ENCODE measurements at places on chromosomes 6 and 20. TPM values are rescaled to one million over a fixed set of nuclear protein-coding genes. Genes with fewer than 3 reads are reported as not detected.

RBM24 gene
- total RNA-seq = 6.1 TPM

ERVFRD-1 gene
- total RNA-seq = not detected

SPATA2 gene
- 3.5 TPM for total RNA-seq

PI3 gene
- total RNA-seq = not detected

TOX2 gene
- total RNA-seq = 50.7 TPM

SPDEF gene
- 1.3 TPM for total RNA-seq

MRPL18 gene
- 75.6 TPM for total RNA-seq

PRDM1 gene
- 4.3 TPM for total RNA-seq

CLPSL2 gene
- total RNA-seq = not detected

MRPS10 gene
- total RNA-seq = 38.4 TPM

SLC26A8 gene
- not detected for total RNA-seq

SLC22A2 gene
- not detected for total RNA-seq

KIAA0408 gene
- total RNA-seq = 1.6 TPM

SCRT2 gene
- total RNA-seq = not detected

PSMB8 gene
- total RNA-seq = 73.2 TPM

ADGRF4 gene
- not detected for total RNA-seq

OLIG3 gene
- total RNA-seq = not detected

SLC9A8 gene
- total RNA-seq = 4.8 TPM

LIN28B gene
- total RNA-seq = not detected

SLC22A16 gene
- not detected for total RNA-seq

TAGAP gene
- total RNA-seq = not detected

RIPOR2 gene
- 1.8 TPM for total RNA-seq

TAAR6 gene
- not detected for total RNA-seq

ELOVL2 gene
- total RNA-seq = 0.16 TPM

AURKA gene
- total RNA-seq = 38.1 TPM

MOG gene
- not detected for total RNA-seq

ESR1 gene
- 0.13 TPM for total RNA-seq

BHLHE23 gene
- not detected for total RNA-seq

BEND6 gene
- 5.3 TPM for total RNA-seq

HLA-DMB gene
- not detected for total RNA-seq

MARCKS gene
- 121 TPM for total RNA-seq

CCN5 gene
- 5.0 TPM for total RNA-seq

EPPIN gene
- not detected for total RNA-seq

MEP1A gene
- not detected for total RNA-seq
